ENCODE measurements at places on chromosomes 2 and 18. TPM values are rescaled to one million over a fixed set of nuclear protein-coding genes. Genes with fewer than 3 reads are reported as not detected.
A peak's percentile ranks its signal among the peaks of the same experiment; 100 is the strongest.

DNA sequence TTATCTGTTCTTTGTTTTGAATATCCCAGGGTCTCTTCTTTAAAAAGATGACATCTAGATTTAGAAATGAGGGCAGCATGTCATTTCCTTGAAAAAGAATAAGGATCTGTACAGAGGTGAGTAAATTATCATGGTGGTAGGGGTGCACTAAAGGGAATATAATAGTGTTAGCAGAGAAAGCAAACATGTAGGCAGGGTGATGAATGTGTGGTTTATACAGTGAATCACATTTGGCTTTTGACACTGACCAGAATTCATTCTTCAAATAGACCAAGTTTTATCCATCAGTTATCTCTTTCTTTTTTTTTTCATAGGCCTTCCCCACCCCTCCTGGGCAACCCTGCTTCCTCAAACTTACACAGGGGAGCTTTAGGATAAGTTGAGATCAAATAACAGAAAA, 184.5 kb upstream of the LRP1B start:
- H3K4me3 ChIP-seq: no peak overlapping the region
- H3K4me1 ChIP-seq: no peaks in the 10 kb centered on the region
- H3K27ac ChIP-seq: no peak overlapping the region
- H3K27me3 ChIP-seq: no peaks in the 10 kb centered on the region
- H3K36me3 ChIP-seq: no peaks in the 10 kb centered on the region

DNA sequence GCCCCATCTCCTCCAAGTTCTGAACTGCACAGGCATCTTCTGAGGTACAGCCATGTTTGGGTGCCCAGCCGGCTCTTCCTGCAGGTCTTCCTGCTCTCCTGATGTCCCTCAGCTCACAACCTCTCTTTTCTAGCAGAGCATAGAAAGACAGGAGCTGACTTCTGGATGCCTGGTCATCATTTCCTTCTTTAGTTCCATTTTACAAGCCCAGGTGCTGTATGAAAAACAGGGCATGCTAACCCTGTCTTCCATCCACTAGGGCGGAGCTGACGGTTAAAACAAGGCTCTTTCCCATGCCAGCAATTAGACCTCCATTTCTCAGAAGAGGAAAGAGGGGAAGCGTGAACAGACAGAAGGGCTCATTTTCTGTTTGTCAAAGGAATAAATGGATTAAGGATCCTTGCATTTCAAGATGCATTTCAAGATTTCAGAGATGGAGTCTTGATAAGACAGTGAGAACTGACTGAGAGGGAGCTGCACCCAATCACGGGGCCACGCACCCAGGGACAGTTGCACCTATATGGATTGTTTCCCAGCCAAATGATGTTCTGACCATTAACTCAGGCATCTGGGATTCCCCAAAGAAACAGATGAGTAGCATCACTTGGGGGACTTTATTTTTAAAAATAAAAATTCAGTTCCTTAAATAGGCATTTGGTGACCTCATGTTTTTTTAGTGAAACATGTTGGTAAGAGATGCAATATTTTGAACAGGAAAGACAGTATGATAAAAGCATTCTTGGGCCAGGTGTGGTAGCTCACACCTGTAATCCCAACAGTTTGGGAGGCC, 45.8 kb upstream of the EML6 start:
- H3K36me3 ChIP-seq: no peaks in the 10 kb centered on the region
- H3K27ac ChIP-seq: no peak overlapping the region
- H3K4me3 ChIP-seq: no peak overlapping the region
- H3K27me3 ChIP-seq: no peaks in the 10 kb centered on the region
- DNase-seq: no peak
- no peaks in the 10 kb centered on the region for H3K4me1 ChIP-seq

GRCh38 chr2:233062451-233062850, 2.3 kb downstream of the INPP5D start:
- no peaks in the 10 kb centered on the region for H3K36me3 ChIP-seq
- DNase-seq: no peak
- no peaks in the 10 kb centered on the region for H3K27me3 ChIP-seq
- H3K4me3 ChIP-seq: no peak overlapping the region
- no peak overlapping the region for H3K27ac ChIP-seq

DNA sequence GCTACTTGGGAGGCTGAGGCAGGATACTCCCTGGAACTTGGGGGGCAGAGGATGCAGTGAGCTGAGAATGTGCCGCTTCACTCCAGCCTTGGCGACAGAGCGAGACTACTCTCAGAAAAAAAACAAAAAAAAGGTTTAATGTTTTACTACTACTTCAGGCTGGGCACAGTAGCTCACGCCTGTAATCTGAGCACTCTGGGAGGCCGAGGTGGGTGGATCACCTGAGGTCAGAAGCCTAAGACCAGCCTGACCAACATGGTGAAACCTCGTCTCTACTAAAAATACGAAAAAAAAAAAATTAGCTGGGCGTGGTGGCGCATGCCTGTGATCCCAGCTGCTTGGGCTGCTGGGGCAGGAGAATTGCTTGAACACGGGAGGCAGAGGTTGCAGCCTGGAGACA, 75.7 kb upstream of the ATIC start:
- H3K27ac ChIP-seq: no peak overlapping the region
- DNase-seq: no peak
- no peaks in the 10 kb centered on the region for H3K4me1 ChIP-seq
- no peaks in the 10 kb centered on the region for H3K36me3 ChIP-seq
- H3K4me3 ChIP-seq: no peak overlapping the region
- no peaks in the 10 kb centered on the region for H3K27me3 ChIP-seq

GRCh38 chr2:118696786-118697465, 150.5 kb downstream of the EN1 start:
- H3K36me3 ChIP-seq: no peaks in the 10 kb centered on the region
- no peak overlapping the region for H3K4me3 ChIP-seq
- H3K27me3 ChIP-seq: no peaks in the 10 kb centered on the region
- H3K4me1 ChIP-seq: no peaks in the 10 kb centered on the region

DNA sequence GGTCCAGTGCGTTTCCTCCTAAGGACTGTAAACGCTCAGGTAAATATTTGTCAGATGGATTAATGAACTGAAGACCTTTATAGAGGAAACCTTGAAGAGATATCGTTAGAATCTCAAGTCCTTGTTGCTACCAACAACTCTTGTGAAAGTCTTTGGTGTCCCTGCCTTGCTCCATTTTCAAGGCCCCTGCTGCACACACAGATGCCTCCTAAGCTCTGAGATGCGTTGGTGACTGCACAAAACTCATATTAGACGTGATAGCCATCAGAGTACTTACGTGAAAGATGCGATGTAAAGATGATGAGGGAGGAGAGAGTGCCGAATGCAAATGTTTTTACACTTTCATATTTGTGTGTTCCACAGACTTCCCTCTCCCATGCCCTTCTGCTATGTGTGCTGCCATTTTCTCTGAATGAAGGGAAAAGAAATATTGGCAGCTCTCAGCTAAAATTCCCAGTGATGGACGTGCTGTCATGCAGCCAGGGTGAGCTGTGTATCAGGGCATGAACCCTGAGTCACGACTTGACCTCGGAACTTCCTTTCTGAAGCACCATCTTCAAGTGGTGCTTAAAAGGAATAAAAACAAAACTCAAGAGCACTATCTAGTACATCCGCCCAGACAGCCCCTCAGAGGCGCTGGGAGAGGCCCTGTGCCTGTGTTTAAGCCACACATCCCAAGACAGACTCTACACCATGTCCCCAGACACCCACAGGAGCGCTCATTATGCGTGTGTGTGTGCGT, 117.4 kb downstream of the FAM210A start:
- peaks cover 28% of the 10 kb centered on the region for H3K4me1 ChIP-seq
- no peaks in the 10 kb centered on the region for H3K36me3 ChIP-seq
- H3K27me3 ChIP-seq: peaks cover 25% of the 10 kb centered on the region

- H3K4me1 ChIP-seq: peaks cover 9% of the 10 kb centered on the region
- H3K27me3 ChIP-seq: no peaks in the 10 kb centered on the region
- no peaks in the 10 kb centered on the region for H3K36me3 ChIP-seq
Measured at GRCh38 chr18:22783662-22784076, 149.5 kb upstream of the RBBP8 start.

DNA sequence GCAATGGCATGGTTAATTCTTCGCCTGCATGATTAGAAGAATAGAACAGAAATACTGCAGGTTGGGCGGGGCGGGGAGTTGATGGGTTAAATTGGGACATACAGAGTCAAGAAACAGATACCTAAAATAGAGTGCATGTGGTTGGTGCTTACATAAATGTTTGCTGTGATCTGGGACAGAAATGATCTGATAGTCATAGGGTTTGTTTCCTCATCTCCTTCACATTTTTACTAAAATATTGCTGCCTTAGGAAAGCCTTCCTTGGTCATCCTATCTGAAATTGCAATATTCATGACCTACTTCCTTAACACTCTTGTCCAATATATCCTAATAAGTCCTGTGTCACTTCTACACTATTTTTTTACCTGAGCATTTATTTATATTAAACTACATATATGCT, 163.9 kb downstream of the TMEFF2 start:
- H3K36me3 ChIP-seq: no peaks in the 10 kb centered on the region
- H3K4me1 ChIP-seq: no peaks in the 10 kb centered on the region
- H3K4me3 ChIP-seq: no peak overlapping the region
- H3K27ac ChIP-seq: no peak overlapping the region

- no peak overlapping the region for H3K27ac ChIP-seq
- H3K4me1 ChIP-seq: no peaks in the 10 kb centered on the region
- no peak overlapping the region for H3K4me3 ChIP-seq
- H3K27me3 ChIP-seq: no peaks in the 10 kb centered on the region
- DNase-seq: no peak
Measured at GRCh38 chr2:153626676-153627075, 148.1 kb upstream of the RPRM start.

DNA sequence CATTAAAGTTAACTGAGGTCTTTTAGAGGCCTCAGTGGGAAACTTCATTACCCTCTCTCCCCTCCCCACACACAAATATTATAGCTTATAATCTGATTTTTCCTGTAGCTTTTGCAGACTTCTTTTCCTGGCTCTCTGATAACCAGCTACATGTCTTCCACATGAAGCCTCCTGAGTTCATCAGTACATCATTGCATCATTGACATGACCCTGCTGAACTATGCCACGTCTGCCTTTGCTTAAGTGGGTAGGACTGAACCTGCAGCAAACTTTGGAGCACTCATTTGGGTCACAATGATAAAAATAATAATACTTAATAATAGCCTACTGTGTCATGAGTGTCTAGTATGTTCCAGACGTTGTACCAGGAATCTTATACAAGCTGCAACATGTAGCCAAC, 7.0 kb downstream of the CRYGA start:
- no peak overlapping the region for H3K27ac ChIP-seq
- no peak for DNase-seq
- no peaks in the 10 kb centered on the region for H3K36me3 ChIP-seq
- H3K27me3 ChIP-seq: no peaks in the 10 kb centered on the region
- H3K4me1 ChIP-seq: no peaks in the 10 kb centered on the region

DNA sequence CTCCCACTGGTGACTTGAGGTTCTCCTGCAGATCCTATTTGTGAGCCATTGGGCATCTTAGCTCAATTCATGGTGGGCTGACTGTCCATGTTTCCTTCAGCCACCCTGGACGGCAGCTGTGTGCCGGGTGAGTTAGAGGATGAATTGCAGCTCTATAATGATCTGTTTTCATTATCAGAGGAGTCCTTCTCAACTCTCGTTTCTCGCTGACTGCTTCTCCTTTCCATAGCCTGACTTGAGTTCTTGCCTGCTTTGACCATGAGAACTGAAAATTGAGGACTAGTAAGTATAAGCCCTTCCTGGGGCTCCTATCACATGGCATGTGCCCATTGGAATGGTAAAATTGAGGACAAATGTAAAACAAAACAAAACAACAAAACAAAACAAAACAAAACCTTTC, 121.8 kb downstream of the CDC42EP3 start:
- no peaks in the 10 kb centered on the region for H3K36me3 ChIP-seq
- no peak for DNase-seq
- no peak overlapping the region for H3K27ac ChIP-seq
- no peak overlapping the region for H3K4me3 ChIP-seq

DNA sequence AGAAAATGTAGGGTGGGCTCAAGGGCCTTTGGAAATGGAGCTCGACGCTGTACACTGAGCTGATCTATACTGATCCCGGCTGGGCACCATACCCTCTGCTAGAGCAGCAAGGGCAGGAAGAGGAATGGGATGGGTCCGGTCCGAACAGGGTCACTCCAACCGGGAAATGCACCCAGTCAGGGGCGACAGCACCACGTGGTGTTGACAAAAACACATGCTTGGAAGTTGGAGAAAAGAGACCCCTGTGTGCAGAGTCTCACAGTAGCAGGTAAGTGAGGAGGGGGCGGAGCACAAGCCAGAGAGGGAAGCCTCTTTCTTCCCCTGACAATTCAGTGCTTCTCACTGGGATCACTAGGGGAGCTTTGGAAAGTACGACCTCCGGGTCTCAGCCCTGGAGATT, 84.1 kb upstream of the ASB18 start:
- DNase-seq: no peak
- no peaks in the 10 kb centered on the region for H3K4me1 ChIP-seq
- H3K27me3 ChIP-seq: no peaks in the 10 kb centered on the region
- no peaks in the 10 kb centered on the region for H3K36me3 ChIP-seq
- H3K4me3 ChIP-seq: no peak overlapping the region

DNA sequence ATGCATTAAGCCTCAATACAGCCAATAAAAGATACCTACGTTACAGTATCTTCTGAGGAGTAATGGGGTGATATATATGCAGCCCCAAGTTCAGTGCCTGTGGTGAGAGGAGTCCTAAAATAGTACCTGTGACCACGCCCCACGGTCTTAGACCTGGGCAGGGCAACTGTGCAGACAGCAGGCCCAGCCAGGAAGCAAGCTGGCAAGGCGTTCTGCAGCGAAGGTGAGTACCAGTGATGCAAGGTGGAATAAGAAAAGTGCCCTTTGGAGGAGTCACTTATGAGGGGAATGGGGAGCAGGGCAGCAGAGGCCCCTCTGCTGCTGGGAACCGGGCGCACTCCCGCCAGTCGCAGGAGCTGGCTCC, 12.7 kb upstream of the MAP3K2 start:
- no peaks in the 10 kb centered on the region for H3K4me1 ChIP-seq
- no peak overlapping the region for H3K27ac ChIP-seq
- H3K36me3 ChIP-seq: no peaks in the 10 kb centered on the region
- no peaks in the 10 kb centered on the region for H3K27me3 ChIP-seq
- H3K4me3 ChIP-seq: no peak overlapping the region

DNA sequence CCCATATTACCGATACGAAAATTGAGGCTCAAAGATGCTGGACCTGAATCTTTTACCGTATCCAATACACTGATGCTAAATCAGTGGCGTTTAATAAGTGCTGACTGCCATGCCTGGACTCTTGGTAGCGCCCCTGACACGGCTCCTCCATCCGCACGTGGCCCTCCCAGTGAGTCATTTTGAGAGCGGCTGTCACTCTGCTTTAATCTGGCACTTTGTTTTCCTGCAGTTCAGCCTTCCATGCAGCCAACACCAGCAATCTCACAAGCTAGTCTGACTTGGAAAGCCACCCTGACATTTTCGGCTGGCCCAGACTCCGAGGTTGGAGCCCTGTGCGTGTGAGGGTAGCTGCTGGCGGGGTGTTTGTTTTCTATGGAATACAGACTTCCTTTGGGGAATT, 155.1 kb upstream of the LMAN1 start:
- no peak overlapping the region for H3K27ac ChIP-seq
- no peak overlapping the region for H3K4me3 ChIP-seq
- peak; percentile 78 for DNase-seq
- no peaks in the 10 kb centered on the region for H3K27me3 ChIP-seq
- peaks cover 29% of the 10 kb centered on the region for H3K4me1 ChIP-seq
- H3K36me3 ChIP-seq: no peaks in the 10 kb centered on the region

GRCh38 chr2:64035072-64035942, 16.1 kb upstream of the VPS54 start:
- no peak for DNase-seq
- H3K4me1 ChIP-seq: no peaks in the 10 kb centered on the region
- H3K27me3 ChIP-seq: no peaks in the 10 kb centered on the region
- no peaks in the 10 kb centered on the region for H3K36me3 ChIP-seq
- no peak overlapping the region for H3K4me3 ChIP-seq

Gene NGEF
- total RNA-seq: 2.1 TPM

Gene TLX2
- total RNA-seq: not detected

Gene LRATD1
- 1.5 TPM for total RNA-seq

Data from cardiac muscle cell (in vitro differentiated cells and primary cell).